ENCODE measurements at places on chromosomes 4 and X.
A peak's percentile ranks its signal among the peaks of the same experiment; 100 is the strongest.

DNA sequence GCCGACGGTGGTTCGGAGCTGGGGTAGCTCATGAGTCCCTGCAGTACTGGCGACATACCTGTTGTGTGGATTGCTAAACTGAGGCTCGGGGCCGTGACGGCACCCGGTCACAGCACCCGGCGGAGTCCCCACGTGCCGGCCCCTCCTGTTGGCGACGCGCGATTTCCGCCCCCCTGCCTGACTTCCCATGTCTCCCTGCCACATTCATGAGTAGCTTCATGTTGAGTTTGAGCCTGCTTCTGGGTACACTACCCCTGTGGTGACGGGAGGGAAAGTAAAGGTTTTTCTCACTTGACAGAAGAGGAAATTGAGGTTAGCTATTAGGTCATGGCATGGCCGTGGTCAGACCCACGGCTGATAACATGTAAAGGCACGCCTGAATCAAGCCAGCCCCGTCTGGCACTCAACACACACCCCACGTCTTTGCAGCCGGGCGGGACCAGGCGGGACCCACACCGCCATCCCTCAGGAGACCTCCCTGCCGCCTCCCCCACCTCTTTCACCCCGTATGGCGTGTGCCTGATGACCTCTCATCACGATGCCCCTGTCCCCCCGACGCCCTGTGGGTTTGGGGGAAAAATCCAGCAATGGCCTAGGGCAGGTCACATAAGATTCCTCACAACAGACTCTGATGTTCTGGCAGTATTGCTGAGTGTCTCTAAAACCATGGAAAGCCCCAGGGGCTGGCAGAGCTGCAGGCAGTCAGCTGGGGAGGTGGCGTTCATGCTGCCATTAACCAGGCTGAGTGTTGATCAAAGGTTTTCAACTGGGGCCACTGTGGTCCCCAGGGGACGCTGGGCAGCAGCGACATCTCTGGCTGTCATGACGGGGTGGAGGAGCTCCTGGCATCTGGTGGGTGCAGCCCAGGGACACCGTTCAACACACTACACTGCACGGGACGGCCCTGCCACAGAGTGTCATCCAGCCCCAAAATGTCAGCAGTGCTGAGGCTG, 29.2 kb downstream of the P2RY8 start:
- DNase-seq, result peak; percentile 50

DNA sequence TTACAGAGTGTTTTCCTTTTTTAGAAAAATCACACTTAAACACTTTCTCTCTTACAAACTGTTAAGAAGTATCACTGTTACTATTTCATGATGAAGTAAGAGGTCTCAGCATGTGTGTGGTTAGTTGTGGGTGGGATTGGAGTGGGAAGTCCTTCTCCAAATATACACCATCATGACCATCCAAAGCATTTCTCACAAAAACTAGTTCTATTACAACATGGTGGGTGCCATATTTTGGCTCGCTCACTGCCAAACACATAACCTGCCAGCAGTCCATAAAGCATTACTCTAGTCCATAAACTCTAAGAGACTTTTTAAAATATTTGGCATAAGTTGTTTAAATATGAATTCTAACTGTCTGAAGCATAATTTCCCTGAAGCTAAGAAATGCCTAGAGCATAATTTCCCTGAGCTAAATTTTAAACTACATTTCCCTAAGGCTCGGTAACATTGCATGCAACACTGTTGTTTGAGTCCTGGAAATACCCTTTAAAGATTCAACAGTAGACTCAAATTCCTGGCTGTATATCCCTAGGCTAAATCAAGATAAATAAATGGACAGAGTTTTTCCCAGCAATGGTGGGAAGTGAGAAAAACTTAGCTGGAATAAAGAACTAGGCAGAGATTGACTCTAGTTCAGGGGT, 415.0 kb upstream of the INTU start:
- DNase-seq, result no peak

- no peak for DNase-seq
These were observed 1066.9 kb upstream of the PCDH7 start for GRCh38 chr4:29653221-29653620.

DNA sequence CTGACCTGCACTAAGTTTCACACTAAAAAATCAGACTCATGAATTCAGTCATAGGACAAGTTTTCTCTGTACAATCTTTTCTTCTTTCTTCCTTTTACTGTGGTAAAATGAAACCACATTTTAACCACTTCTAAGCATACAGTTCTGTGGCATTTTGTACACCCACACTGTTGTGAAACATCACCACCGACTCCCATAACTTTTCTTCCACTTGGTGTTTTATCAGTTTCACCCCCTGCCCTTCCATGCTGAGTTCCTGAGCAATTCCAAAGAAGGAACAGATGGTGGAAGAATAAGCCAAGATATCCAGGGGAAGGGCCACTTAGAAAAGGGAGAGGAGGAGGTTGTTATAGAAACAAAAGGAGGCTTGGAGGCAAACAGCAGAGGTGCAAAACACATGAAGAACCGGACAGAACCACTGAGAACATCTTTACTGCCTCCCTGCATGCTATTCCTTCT, 22.6 kb downstream of the SLC25A4 start:
- DNase-seq, result no peak

DNA sequence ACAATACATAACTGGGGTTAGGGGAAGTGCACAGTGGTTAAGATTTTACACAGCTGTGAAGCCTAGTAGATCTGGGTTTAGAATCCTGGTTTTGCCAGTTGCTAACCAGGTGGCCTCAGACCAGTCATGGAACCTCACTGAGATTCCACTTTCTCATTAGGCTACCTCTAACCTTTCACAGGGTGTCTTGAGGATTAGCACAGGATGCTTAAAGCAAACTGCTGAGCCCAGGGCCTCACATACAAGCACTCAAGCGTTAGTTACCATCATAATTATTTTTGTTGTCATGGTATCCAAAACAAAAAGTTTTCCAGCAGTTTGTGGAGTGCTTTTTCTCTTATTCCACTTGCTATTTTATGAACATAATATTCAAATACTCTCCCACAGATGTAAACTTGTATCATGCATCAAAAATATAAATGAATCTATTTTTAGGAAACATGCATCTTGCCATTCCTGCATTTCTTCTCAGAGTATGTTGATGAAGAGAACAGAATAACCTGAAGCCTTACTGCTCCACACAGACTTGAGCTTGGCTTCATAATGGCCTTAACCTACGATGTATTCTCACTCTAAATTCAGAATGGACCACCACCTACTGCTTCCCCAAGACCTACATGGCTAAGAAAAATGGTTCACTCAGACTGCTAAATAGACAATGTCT, 12.6 kb downstream of the AP1S2 start:
- no peak for DNase-seq

DNA sequence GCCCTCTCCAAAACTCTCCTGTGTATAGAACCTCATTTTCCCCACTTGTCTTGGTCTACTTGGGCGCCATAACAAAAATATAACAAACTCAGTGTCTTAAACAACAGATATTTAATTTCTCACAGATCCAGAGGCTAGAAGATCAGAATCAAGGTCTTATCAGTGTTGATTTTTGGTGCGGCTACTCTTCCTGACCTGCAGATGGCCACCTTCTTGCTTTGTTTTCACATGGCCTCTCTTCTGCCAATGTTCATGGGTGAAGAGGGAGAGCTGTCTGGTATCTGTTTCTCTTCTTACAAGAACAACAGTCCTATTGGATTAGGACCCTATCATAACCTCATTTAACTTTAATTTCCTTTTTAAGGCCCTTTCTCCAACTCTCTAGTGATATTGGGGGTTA, 177.3 kb downstream of the PABPC4L start:
- DNase-seq, result no peak

GRCh38 chr4:53935780-53936179, 128.6 kb downstream of the CHIC2 start:
- DNase-seq, result no peak

DNA sequence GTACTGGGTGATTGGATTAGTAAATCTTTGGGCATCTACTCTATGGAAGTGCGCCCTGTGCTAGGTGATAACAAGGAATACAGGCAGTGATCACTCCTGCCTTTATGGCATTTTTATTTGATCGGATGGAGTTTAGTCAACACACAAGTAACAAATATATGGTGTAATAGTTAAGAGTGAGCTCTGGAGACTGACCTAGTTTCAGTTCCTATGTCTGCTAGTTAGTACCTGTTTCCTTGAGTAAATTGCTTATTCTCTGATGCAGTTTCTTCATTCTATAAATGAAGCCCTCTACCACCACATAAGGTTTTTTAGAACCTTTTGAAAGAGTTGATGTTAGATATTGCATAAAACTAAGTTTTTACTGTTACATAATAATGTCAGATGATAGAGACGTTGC, 134.6 kb downstream of the KDM6A start:
- no peak for DNase-seq

DNA sequence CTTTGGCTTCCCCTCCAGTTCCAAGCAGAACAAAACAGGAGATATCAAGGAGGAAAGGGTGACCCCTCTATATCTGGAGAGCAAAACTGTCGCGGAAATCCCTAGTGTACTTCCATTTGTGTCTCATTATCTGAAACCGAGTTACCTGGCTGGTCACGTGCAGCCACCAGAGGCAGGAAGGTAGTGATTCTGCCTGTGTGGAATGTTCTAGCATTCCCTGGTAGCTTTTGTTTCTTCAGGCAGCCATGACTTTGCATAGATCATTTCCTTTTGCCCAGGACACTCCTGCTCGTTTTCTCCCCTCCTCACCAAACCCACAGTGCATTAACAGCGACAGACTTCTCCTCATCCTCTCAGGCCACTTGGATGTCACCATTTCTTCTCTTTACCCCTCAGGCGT, 107.9 kb downstream of the PTTG2 start:
- no peak for DNase-seq

- no peak for DNase-seq
These were observed 297.0 kb upstream of the KLF3 start for GRCh38 chr4:38366997-38367396.

DNA sequence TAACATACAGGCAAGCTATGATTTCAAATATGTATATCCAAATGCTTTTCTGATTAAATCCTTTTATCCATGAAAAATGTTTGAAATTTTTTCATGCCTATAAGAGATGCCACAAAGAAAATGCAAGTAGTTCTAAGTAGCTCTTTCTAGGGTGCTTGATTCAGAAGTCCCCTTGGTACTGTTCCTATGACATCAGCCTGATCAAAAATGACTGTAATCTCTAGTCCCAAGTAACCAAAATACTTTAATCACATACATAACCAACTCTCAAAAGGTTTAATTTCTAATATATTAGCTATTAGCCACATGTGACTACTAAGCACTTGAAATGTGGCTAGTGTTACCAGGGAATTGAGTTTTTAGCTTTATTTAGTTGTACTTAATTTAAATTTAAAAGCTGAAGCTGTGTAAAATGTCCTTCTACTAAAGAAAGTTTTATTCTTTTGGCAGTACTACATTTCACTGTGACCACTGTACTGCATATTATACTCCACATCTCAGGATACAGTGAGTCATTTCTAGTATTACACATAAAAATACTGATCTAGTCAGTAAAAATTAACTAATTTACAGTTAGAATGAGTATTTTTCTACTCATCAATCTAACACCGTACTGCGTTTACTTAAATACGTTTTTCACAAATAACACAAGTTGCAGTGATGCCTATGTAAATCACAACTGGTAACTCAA, 33.9 kb downstream of the FBXW7 start:
- no peak for DNase-seq

- DNase-seq, result peak; percentile 25
These were observed 4.8 kb upstream of the CXCL13 start for GRCh38 chr4:77600521-77601451.

DNA sequence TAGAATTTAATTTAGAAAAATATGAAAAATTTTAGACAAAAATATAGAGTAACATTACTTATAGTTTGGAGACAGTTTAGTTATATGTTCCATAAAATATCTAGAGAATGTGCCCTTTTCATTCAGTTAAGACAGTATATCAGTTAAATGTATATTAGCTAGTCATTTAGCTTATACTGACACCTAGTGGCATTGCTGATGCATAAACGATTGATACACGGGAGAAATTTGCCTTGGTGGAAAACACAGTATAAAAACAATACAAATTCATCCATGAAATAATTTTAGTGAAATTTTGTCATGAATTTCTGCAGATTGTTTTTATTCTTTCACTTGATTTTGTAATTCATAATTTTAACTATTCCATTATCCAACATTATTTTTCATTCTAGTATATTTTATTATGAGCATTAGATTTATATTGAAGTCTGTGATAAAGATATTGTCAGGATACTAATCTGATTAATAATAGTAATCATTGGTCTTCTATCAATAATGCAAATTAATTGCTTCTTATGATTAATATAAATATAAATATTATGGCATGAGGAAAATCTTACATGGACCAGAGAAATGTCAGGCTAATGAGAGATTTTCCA, 219.0 kb downstream of the TLL1 start:
- peak; percentile 3 for DNase-seq

DNA sequence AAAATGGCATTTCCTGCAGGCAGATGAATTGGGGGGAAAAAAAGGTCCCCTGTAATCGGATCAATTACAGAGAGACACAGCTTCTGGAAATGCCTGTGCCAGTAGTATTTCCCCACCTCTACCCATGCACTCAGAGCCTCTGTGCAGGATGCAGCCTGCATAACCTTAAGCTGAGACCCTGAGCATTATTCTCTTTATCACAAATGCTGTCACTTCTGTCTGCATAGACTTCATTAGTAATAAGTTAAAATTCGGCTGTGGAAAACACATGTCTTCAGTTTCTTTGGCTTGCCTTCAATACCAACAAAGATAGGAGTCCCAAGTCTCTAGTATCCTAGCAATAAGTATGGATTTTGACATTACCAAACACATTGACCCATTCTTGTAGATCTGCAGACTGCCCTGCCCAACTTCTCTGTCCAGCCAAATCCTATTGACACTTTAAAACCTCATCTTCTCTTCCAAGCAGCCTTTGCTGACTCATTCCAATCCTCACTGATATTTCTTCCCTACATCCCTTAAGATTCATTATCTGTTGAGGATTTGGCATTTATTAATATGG, 70.8 kb downstream of the LUZP4 start:
- DNase-seq, result no peak

DNA sequence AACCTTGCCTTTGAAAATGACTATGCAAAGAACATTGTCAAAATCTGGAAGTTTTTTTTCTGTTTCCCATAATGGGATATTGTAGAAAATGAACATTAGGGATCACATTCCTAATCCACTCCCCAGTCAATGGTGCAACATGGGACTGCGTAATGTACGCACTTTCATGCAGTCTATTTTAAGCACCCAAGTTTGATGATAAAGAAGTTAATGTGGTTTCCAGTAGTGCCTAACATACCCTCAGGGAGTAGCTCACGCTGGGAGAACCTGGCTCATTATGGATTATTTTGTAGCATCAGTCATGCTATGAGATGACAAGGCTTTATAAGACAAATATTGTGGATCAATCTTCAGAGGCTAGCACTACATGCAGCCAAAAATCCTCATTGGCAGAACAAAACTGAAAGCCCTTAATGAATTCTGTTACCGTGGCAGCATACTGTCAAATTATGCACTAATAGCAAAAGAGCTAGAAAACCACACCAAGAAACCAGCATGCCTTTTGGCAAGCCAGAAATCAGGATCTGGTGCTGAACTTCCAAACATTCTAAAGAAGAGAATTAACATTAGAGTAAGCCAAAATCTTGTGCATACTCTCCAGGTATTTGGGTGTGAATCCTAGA, 1392.8 kb upstream of the TENM3 start:
- DNase-seq, result no peak

All from GM19239 (cell line).